BJ (cell line): ENCODE measurements at places on chromosomes 11 and 22.

- DNase-seq, result no peak
Measured at GRCh38 chr22:28600546-28601143, 79.0 kb downstream of the TTC28 start.

DNA sequence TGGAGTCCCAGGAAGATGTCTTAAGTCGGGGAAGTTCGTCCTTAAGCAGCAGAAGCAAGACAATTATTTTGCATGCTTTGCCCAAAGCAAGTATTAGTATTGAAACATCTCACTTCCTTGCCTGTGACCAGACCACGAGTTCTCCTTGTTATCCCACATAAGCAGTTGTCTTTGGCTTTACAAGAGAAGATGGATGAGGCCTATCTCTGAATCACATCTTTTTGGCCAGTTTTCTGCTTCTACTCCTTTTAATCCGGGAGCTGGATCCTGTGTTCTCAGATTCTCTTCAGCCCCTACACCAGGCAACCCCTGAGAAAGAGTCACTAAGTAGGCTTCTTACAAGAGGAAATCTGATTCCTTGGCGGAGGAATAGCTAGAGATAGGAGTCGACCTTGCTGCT, 2.1 kb downstream of the SYT9 start:
- no peak for DNase-seq

- no peak for DNase-seq
Measured at GRCh38 chr22:27412866-27413445, 388.6 kb downstream of the MN1 start.

GRCh38 chr22:18091478-18091877, 13.7 kb downstream of the PEX26 start:
- no peak for DNase-seq

DNA sequence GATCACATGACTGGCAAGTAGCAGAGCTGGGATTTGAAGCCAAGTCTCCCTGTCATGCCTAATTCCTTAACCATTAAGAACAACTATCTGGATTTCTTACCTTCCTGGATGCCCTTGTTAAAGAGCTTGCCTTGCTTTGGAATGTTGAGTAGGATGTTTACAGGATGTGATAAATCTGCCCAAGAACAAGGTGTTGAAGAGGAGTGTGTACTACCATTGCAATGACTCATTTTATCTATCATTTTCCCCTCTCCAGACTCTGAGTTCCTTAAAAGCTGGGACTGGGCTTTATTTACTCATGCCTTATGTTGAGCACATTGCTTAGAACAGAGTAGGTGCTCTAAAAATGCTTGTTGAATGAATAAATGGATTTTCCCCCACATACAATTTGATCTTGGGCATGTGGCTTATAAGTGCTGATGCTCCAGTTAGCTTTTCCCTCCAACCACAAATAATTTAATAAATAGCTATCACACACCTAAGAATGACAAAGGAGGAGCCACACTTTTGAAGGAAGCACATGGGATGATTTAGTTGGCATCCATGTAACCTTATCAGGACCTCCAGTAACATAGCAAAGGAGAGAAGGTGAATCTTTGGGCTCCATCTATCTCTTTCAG, 268.6 kb upstream of the SESN3 start:
- DNase-seq, result no peak

DNA sequence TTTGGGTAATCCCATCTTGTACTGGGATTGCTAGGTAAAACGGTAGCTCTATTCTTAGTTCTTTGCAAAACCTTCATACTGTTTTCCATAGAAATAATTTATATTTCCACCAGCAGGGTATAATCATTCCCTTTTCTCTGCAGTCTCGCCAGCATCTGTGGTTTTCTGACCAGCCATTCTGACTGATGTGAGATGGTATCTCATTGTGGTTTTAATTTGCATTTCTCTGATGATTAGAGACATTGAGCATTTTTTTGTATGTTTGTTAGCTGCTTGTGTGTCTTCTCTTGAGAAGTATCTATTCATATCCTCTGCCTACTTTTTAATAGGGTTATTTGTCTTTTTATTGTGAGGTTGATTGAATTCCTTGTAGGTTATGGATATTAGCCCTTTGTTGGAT, 220.9 kb downstream of the PGR start:
- DNase-seq, result no peak

GRCh38 chr11:44986315-44986714, 35.6 kb upstream of the TP53I11 start:
- no peak for DNase-seq

DNA sequence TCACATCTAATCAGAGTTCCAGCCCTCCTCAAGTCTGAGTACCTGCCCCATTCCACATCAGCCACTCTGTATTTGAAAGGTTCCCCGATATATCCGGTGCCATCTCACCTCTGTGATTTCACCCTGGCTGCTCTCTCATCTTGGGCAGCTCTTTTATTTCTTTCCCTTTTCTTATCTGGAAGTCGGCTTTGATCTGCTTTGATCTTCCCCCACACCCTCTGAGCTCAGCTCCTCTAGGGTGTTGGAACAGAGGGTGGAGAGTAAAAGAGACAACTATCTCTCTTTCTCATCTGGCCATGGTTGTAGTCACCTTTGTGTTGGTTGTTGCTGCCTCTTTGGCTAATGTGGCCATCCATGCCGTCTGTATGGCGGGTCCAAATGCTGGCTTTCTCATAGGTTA, 108.3 kb downstream of the ENTHD1 start:
- DNase-seq, result no peak

- DNase-seq, result no peak
Measured at GRCh38 chr11:69635804-69636511, 5.0 kb upstream of the CCND1 start.

DNA sequence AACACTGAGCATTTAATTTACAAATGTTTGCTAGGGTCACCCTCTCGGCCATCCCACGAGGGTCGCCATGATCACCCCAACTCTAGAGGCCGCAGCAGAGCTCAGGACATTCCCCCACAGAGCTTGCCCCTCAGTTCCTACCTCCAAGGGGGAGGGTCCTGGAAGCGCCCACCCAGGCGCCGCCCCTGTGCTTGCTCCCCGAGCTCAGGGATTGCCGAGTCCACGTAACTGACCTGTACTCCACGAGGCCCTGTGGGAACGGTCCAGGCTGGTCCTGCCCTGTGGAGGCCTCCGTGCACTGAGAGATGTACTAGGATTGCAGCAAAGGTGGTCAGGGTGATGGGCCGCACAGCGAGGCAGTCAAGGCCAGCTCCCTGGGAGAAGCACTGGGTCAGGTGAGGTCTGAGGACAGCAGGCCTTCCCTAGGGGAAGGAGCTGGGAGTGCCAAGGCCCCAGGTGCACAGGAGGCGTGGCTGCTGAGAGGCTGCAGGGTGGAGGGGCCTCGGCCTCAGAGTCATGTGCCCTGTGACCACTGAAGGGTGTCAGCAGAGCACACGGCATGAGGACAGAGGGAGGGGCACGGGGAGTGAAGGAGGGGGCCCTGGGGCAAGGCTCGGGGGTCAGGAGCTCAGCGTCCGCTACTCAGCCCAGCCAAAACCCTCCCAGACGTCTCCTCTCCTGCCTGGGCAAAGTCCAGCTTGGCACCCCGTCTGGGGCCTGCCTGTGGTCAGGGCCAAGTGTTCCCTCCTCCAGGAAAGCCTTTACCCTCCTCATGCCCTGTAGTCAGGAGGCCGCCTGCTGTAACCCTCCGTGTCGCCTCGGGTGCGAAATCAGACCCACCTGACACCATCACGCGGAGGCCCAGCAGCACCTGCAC, 2.4 kb upstream of the MIOX start:
- no peak for DNase-seq

DNA sequence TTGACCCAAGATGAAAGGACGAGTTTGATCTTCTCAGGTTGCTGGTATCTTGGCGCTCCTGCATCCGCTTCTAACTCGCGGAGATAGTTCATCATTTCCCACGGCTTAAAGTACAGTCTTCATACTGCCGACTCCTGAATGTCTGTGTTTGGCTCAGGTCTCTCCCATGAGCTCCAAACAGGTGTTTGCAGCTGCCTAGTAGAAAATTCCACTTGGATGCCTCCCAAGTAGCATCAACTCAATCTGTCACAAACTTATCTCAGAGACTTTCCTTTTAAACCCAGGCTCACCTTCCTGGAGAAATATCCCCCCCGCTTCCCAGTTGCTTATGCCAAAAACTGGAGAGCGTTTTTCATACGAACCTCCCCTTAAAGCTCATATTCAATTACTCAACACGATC, 986.5 kb downstream of the TBC1D22A start:
- no peak for DNase-seq

GRCh38 chr11:85784480-85785265, 26.3 kb downstream of the SYTL2 start:
- no peak for DNase-seq

GRCh38 chr11:114171257-114172054, 111.9 kb downstream of the ZBTB16 start:
- DNase-seq, result no peak

DNA sequence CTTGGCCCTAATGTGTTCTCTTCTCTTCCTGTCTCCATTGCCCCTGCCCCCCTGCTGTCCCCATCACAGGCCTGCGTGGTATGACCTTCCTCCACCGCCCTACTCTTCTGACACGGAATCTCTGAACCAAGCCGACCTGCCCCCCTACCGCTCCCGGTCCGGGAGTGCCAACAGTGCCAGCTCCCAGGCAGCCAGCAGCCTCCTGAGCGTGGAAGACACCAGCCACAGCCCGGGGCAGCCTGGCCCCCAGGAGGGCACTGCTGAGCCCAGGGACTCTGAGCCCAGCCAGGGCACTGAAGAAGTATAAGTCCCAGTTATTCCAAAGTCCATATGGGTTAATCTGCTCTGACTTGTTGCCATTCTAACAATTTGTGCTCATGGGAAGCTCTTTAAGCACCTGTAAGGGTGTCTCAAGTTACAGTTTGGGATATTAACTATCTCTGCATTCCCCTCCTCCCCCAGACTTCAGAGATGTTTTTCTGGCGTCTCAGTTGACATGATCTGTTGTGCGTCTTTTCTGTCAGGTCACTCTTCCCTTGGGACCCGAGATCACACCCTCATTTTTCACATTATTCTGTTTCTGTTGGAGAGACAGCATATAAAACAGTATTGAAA, 60.0 kb downstream of the COMMD9 start:
- no peak for DNase-seq

- no peak for DNase-seq
Measured at GRCh38 chr11:96219981-96220623, 122.9 kb downstream of the MAML2 start.

- no peak for DNase-seq
Measured at GRCh38 chr11:76186776-76187279, 19.5 kb downstream of the WNT11 start.

DNA sequence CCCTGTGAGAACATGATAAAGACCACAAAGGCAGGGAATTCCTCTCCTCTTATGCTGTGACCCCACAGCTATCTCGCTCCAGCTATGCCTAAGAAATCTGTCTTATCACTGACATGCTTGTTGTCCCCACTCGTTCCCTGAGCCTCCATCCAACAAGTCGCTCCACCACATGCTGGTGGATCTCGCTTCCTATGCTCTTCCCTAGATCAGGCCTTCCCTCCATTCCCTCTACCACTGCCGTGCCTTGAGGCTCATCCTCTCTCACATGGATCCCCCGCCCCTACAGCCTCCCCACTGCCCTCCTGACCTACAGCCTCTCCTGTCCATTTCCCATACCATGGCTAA, 1.4 kb upstream of the DGAT2 start:
- no peak for DNase-seq

- peak; percentile 57 for DNase-seq
Measured at GRCh38 chr11:12777208-12777874, 103.1 kb downstream of the TEAD1 start.

- DNase-seq, result no peak
Measured at GRCh38 chr22:35842954-35843353, 125.3 kb downstream of the APOL5 start.

GRCh38 chr11:61569018-61569417, 11.9 kb downstream of the SYT7 start:
- no peak for DNase-seq

DNA sequence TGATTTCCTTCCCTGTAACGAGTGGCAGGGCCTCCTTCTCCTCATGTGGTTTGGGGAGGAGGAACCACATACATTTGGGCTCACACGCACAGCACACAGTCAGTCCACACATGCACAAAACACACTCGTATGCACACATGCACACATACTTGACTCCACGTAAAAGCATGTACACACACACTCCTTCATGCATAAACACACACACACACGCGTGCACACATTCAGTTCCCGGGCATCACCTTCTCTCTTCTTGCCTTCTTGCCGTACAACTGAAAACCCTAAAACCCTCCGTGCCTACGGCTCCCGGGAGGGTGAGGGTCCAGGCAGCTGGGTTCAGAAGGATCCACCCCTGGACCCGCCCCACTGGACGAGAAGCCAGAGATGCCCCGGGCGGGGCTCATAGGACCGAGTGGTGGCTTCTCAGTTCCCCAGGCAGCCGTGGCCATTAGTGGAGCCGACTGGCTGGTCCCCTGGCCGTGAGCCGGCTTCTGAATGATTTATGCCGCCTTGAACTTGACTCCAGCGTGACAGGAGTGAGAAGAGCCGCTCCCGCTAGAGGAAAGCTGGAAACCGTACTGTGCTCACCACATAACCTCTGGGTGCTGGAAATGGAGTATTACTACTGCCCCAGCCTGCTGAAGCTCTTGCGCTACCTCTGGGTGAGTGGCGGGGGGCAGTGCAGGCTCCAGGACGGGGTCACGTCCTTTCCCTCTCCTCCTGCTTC, 117.4 kb downstream of the KIAA1671 start:
- DNase-seq, result no peak

DNA sequence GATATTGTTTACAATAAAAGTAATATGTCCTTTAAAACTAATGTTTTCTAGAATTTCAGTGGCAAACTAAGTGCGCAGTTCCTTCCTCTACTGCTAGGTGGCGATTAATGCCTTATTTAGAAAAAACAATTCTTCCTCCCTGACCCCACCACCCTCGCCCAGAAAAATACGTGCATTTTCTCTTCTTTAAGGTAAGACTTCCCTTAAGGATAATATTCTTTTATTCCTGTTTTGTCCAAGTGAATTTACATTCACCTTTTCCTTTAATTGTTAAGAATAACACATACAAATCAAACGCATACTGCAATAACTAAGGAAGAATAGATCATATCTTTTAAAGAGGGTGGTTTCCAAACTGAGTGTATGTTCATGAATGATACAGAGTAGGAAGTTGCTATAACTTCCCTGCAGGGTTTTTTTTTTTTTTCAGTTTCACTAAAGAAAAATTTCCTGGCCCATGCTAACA, 17.0 kb upstream of the PSMA1 start:
- no peak for DNase-seq

DNA sequence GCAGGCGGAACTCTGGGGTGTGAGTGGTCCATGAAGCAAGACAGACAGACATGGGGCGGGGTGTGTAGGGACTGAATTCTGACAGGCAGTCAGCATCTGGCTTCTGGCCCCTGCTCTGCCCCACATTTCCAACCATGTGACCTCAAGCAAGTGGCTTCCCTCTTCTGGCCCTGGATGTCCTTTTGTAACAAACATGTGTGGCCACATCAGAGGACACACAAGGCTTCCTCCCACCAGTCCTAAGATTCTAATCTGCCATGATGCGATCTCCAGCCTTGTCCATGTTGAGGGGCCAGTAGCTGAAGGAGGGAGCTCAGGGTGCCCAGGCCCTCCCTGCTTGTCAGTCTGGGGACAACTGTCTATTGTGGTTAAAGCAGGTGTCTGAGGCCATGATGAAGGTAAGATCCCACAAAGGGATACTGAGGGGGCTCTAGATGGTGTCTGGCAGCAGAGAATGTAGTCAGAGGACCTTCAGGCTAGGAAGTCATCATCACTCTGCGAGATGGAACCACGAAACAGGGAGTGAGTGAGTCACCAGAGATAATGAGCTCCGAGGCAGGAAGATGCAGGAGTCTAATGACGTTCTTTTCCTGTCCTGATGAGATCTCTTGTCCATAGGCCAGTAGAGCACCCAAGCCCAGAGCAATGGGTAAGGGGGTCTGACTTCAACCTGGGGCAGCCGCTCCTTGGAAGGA, 27.4 kb downstream of the DRD2 start:
- no peak for DNase-seq
